Renal pelvis (tissue), 12 donors: ENCODE measurements at places on chromosomes 7 and 10. TPM values are rescaled to one million over a fixed set of nuclear protein-coding genes. Genes with fewer than 3 reads are reported as not detected.

- DNase-seq: no peak
Observed at GRCh38 chr7:86301301-86301700, 342.4 kb upstream of the GRM3 start.

The ZNF485 gene
- polyA plus RNA-seq: 4.2 TPM

The AEBP1 gene
- polyA plus RNA-seq: 65.2 TPM

GRCh38 chr7:30996883-30997282, 33.1 kb downstream of the GHRHR start:
- DNase-seq: no peak

- DNase-seq: no peak
Observed at GRCh38 chr7:82172881-82173280, 270.7 kb downstream of the CACNA2D1 start.

The CALML3 gene
- 0.03 TPM for polyA plus RNA-seq

DNA sequence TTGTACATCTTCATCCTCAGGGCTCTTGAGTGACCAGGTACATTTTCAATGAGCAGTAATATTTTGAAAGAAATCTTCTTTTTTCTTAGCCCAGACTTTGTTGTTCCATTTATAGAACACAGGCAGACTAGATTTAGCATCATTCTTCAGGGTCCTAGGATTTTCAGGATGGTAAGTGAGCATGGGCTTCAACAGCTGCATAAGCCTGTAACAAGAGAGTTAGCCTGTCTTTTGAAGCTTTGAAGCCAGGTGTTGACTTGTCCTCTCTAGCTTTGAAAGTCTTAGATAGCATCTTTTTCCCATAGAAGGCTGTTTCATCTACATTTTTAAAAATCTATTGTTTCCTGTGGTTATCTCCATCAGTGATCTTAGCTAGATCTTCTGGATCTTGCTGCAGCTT, 4.5 kb upstream of the NDUFA5 start:
- DNase-seq: no peak

- peak; percentile 85 for DNase-seq
Observed at GRCh38 chr10:96287392-96288105, 16.2 kb upstream of the BLNK start.

GRCh38 chr10:69048103-69048502, 39.8 kb upstream of the SRGN start:
- DNase-seq: peak; percentile 9

DNA sequence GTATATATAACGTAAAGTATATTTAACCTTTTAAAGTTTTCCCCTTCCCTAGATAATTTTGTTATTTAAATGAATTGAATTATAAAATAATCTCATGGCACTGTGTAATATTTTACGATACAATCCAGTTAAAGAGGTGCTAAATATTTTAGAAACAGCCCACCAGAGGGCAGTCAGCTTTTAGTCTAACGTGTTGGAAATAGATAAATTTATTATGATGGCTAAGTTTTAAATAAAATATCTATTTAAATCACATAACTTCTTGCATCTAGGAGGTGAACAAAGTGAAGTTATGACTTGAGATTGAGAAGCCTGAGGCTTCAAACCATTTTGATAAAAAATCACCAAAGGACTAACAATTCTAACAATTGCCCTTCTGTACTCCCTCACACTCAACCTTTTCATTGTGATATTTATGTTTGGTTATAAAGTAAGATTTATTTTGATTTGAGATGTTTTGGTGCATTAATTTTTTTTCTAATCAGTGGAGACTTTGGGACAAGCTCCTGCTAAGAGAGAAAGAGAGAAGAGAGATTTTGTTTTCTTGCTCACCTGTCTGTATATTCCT, 171.5 kb upstream of the SP4 start:
- DNase-seq: peak; percentile 42

- DNase-seq: no peak
Observed at GRCh38 chr10:36042135-36042534, 400.0 kb upstream of the FZD8 start.

- DNase-seq: no peak
Observed at GRCh38 chr7:31646942-31647341, 40.1 kb upstream of the PPP1R17 start.

GRCh38 chr10:104931612-104932134, 290.6 kb downstream of the SORCS3 start:
- peak; percentile 69 for DNase-seq

DNA sequence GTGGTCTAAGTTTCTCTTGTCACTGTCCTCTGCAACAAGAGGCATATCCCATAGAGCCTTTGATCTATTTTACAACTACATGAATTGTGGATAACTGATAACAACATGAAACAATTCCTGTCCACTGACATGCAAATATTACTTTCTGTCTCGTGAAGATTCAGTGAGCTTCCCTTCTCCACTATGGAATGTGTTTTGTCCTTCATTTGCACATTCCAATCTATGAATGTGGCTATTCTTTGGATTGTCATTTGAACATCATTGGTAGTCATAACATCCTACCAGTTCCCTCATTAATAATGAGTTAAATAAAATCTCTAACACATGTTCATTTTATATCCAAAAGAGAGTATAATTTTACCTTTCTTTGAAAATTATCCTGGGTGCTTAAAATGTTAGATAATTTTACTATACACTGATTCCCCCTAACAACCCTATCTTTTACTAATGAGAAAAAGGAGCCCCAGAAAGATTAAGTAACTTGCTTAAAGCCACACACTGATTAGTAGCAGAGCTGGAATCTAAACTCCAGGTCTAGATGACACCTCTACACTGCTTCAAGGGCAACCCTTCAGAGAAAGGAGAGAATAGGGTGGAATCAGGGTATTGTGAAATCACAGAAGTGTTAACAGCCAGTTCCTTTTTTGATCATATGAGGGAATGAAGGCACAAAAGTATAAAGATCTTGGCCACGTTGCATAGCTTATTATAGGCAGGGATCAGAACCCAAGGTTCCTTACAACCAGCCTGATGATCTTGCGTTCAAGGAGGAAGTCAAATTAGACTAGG, 39.1 kb downstream of the PDE1C start:
- no peak for DNase-seq

The PTPRE gene
- polyA plus RNA-seq: 5.7 TPM

The TAS2R41 gene
- not detected for polyA plus RNA-seq

The ASZ1 gene
- not detected for polyA plus RNA-seq

The TMEM236 gene
- polyA plus RNA-seq: 0.22 TPM

- no peak for DNase-seq
Observed at GRCh38 chr10:42477170-42477569, 161.2 kb downstream of the ZNF33B start.

- DNase-seq: no peak
Observed at GRCh38 chr10:109929501-109930219, 6.3 kb upstream of the XPNPEP1 start.

The CRHR2 gene
- 0.22 TPM for polyA plus RNA-seq

GRCh38 chr10:48931188-48931587, 8.5 kb downstream of the LRRC18 start:
- DNase-seq: no peak

DNA sequence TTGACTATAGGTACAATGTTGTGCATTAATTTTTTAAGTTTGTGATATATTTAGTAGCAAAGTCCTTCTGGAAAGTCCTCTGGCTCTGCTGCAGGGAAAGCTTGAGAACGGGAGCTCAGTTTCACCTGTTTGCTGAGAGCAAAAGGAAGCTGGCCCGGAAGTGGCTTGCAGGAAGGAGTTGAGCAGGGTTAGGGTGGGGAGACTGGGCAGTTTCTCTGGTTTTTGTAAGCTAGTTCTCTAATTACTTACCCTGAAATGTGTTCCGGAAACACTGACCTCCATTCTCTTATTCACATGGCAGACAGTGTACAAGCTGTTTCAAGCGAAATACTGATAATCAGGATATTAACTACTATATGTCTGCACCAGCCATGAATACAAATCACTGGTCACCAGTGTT, 22.3 kb downstream of the MAP3K8 start:
- no peak for DNase-seq

DNA sequence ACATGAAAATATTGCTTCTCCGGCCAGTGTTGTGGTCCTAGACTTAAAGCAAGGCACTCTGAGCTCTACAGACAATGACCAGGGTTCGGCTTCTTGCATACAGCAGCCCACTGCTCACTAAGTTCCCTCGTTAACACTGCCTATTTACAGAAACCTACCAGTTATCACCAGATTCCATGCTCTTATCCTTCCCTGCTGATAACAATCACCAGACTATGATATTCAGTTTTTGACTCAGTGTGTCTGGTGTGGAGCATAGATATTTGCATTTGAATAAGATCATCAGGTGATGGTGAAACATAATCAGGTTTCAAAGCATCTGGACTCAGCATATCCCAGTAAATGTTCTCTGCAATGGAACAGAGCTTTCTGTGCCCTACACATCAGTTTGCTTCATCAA, 182.3 kb downstream of the SNX13 start:
- no peak for DNase-seq

The DDC gene
- polyA plus RNA-seq: 73.4 TPM

The RHOBTB1 gene
- polyA plus RNA-seq: 74.7 TPM

DNA sequence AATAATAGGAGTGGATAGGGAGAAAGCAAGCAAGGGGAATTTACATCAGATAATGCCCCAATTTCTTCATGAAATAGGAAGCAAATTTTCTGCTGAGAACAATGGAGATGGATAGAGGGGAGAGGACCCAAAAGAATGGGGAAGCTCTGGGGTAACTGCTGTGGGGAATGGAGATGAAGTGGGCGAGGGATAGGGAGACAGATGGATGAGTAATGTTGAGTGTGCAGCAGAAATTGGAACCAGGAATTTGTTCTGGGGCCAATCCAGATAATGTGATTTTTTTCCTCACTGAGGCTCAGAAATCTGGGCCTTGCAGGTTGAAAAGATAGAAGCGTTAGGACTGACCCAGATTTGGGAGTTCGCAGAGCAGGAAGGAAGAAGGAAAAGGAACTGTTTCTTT, 24.5 kb upstream of the MRC1 start:
- no peak for DNase-seq

- no peak for DNase-seq
Observed at GRCh38 chr7:93148144-93148543, at the start of gene SAMD9L. SAMD9L (minus strand) TSS chr7:93148385; CDS start chr7:93135971, 12,414 bp downstream.

- no peak for DNase-seq
Observed at GRCh38 chr10:17009212-17009700, 120.4 kb downstream of the CUBN start.

The TIMM23 gene
- polyA plus RNA-seq: 62.4 TPM

DNA sequence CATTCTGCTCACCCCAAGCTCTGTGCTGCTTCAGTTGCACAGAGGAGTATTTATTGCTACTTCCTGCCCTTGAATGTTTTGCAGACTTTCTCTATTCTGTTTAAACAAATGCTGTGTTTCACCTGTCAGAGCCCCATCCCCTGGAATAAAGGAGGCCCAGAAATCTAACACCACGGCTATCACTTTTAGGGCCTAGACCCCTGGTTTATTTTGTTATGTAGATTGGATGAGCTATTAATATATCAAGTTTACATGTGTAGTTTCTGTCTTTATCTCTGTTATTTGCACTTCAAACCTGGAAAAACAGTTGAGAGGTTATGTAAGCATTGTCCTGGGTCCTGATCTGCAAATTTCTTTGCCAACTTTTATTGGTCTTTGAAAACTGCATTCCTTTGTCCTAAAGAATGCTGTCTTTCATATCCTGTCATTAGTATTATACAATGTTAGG, 630.1 kb downstream of the PARD3 start:
- DNase-seq: no peak

The TMEM229A gene
- 0.08 TPM for polyA plus RNA-seq

The DOCK1 gene
- polyA plus RNA-seq: 61.9 TPM

The GIMAP1 gene
- polyA plus RNA-seq: 2.5 TPM

- DNase-seq: no peak
Observed at GRCh38 chr7:100538348-100538653, 702 bp upstream of the AGFG2 start.

GRCh38 chr7:27840313-27840712, 100.4 kb downstream of the TAX1BP1 start:
- no peak for DNase-seq

The CRTAC1 gene
- 30.6 TPM for polyA plus RNA-seq

The ZKSCAN1 gene
- polyA plus RNA-seq: 68.8 TPM

The SUMF2 gene
- polyA plus RNA-seq: 147 TPM
